ENCODE measurements at places on chromosomes 12 and 14.

- no peak for DNase-seq
Observed at GRCh38 chr12:608921-609320, 54.3 kb downstream of the NINJ2 start.

GRCh38 chr12:96824074-96824837 lies 82.8 kb upstream of the NEDD1 start:
- no peak for DNase-seq

GRCh38 chr14:66380143-66380542 lies 106.0 kb upstream of the CCDC196 start:
- no peak for DNase-seq

GRCh38 chr12:80235944-80236343 lies 136.6 kb downstream of the OTOGL start:
- DNase-seq, result no peak

DNA sequence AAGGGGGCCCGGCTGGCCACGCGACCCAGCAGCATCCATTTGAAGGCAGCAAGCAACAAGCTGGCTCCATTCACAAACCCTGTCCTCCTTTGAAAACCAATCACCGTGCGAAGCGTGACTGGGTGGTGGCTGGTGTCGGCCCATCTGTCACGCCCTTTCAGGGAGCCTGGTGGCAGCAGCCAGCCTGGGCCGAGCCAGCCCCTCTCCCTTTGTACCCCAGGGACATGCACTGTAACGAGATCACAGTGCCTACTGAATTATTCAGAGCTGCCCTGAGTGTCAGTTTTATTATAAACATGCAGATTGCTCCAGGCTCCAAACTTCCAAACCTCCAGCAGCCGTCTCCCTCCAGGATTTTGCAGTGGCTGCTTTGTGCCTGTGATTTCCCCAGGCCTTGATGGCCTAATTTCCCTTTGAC lies 22.3 kb upstream of the CTDSP2 start:
- no peak for DNase-seq

DNA sequence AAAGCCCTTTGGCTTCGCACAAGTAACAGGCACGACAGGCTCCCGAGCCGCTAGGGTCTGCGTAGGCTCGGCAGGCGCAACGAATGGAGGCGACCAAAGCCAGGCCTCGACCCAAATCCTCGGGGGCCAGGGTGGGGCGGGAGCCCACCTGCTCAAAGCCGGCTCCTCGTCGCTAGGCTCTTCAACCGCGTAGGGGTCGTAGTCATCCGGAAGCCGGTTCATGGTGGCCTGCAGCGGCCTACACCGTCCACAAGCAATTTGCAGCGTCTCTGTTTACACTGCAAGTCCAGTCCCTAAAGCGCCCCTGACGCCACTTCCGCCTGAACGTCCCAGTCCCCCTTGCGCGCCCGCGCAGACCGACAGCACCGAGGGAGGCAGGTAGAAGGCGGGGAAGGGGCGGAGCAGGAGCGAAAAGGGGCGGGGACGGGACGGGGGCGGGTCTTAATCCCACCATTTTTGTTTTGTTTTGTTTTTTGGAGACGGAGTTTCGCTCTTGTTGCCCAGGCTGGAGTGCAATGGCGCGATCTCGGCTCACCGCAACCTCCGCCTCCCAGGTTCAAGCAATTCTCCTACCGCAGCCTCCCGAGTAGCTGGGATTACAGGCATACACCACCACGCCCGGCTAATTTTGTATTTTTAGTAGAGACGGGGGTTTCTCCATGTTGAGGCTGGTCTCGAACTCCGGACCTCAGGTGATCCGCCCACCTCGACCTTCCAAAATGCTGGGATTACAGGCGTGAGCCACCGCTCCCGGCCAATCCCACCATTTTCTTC lies at the start of gene EAPP:
Gene EAPP (minus strand): TSS at position 295 of the 774 bp plus-strand sequence. CDS start 73 bp downstream, at position 222.
- peak; percentile 93 for DNase-seq

GRCh38 chr12:59937148-59937547 lies 341.3 kb downstream of the SLC16A7 start:
- DNase-seq, result no peak

- peak; percentile 41 for DNase-seq
Observed at GRCh38 chr12:132771126-132771838, 9.7 kb upstream of the ANKLE2 start.

DNA sequence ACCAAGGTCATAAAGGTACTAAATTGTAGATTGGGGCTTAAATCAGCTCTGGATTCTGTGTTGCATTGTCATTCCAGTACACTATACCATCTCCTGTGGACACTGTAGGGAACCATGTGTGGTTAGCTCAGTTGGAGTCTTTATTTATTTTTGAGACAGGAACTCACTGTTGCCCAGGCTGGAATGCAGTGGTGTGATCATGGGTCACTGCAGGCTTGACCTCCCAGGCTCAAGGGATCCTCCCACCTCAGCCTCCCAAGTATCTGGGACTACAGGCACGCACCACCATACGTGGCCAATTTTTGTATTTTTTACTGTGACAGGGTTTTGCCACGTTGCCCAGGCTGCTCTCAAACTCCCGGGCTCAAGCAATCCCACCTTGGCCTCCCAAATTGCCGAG lies 6.7 kb downstream of the PAPOLA start:
- DNase-seq, result no peak

- DNase-seq, result no peak
Observed at GRCh38 chr12:58242796-58243630, 301.6 kb downstream of the ATP23 start.

GRCh38 chr14:102474934-102475333 lies 34.6 kb downstream of the ANKRD9 start:
- no peak for DNase-seq

DNA sequence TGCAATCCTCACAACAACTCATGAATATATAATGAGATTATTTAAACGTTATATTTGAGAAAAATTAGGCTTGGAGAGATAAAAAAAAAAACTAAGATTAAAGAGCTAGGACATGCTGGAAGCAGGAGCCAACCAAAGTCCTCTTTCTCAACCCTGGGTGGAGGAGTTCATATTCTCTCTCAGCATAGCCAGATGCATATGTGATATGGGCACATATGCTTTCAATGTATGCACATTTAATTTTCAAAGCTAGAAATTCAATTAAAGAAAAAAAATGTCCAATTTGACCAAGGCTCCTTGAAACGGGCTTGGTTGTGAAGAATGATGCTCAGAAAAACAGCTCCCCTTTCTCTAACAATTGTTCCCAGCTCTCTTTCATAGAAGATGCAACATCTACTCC lies 61.9 kb upstream of the GRIP1 start:
- no peak for DNase-seq

- no peak for DNase-seq
Observed at GRCh38 chr12:104280717-104281458, 22.7 kb upstream of the EID3 start.

DNA sequence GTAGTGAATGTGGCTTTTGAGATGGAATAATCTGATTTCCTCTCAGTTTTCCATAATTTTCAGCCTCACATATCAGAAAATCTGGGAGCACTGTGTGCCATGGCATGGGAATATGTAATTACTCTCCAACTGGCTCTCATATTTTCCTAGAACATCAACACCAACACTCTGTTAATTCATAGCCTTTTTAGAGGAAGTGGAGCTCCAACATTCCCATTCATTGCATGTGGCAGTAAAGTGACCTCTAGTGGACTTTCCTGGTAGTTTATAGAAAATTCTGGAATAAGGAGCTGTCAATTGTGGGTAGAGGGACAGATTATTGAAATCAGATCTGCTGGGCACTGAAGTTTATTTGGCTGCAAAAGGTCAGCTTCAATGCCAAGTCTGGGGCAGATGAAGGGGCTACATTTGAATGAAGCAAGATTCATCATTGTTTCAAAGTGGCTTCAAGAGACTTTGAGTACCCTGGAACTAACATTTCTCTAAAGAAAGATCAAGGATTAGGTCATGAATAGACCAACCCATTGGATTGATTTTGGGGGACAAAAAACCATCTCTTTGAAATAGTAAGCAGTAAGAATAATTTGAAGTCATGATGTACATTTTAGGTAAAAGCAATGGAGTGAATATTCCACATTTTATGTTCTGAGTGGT lies 23.6 kb upstream of the USP44 start:
- DNase-seq, result no peak

GRCh38 chr14:102630881-102631280 lies 38.4 kb downstream of the RCOR1 start:
- no peak for DNase-seq

- DNase-seq, result no peak
Observed at GRCh38 chr14:73977896-73978295, 27.8 kb downstream of the COQ6 start.

GRCh38 chr14:61365667-61366212 lies 44.4 kb downstream of the PRKCH start:
- no peak for DNase-seq

DNA sequence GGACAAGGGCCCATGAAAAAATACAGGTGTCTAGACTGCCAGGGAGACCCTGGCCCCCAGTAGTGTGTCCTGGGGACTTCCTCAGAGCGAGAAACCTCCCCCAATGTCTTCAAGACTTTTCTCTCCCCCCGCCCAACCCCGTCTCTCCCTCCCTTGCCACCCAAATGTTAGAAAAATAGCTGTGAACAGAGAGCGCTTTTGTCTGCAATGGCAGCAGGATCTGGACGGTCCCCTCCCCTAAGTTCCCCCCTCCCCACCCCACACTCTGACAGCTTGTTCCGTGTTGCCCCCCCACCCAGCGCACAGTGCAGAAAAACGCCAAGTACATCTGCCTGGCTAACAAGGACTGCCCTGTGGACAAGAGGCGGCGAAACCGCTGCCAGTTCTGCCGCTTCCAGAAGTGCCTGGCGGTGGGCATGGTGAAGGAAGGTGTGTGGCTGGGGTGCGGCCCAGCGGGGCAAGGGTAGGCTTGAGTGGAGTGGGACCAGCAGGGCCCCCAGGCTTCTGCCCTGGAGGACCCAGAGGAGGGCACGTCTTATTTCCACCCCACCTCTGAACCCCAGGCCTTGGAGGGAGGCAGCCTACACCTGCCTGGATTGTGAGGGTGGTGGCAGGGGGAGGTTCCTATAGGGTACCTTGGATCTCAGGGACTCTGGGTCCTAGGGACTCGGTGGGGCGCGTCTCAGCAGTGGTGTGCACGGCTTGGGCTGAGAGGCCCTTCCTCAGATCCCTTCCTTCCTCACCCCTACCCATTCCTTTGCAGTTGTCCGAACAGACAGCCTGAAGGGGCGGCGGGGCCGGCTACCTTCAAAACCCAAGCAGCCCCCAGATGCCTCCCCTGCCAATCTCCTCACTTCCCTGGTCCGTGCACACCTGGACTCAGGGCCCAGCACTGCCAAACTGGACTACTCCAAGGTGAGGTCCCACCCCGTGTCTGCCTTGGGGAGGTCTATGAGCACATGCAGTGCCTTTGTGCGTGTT lies 4.8 kb downstream of the NR4A1 start:
- no peak for DNase-seq

DNA sequence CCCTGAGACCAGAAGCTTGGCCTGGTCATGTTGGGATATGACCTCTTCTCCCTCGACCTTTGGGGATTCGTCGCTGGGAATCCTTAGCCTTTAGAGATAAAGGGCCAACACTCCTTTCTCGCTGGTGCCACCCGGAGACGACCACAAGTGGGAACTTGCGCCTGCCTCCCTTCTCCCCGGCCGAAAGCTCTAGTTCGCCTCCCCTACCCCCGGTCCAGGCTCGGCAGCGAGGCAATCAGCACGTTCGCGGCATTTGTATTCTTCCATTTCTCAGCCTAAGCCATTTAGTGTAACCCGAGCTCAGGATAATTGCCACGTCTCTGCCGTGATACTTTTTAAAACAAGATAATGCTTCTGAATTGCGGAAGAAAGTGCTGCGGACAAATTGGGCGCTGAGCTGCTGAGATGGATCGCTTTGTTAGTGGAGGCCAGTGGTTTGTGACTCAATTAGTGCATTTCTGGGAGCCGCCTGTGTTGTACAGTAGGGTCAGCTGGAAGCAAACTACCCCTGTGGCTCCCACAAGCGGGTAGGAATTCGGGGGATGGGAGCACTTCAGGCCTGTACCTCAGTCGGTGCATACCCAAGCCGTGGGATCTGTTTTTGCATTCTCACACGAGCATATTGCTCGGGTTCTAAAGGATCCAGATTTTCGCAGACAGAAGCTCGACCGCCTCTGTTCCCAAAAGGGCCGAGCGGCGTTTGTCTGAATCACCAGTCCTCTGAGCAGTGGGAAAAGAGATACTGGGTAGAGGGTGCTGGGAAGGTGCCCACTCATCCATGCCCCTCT lies 6.8 kb upstream of the SIX1 start:
- DNase-seq, result no peak

GRCh38 chr12:30796313-30796780 lies 41.6 kb upstream of the CAPRIN2 start:
- no peak for DNase-seq

GRCh38 chr12:125254856-125255255 lies 189.6 kb downstream of the AACS start:
- no peak for DNase-seq

GRCh38 chr14:29925101-29925722 lies 2.4 kb downstream of the PRKD1 start:
- DNase-seq, result no peak

DNA sequence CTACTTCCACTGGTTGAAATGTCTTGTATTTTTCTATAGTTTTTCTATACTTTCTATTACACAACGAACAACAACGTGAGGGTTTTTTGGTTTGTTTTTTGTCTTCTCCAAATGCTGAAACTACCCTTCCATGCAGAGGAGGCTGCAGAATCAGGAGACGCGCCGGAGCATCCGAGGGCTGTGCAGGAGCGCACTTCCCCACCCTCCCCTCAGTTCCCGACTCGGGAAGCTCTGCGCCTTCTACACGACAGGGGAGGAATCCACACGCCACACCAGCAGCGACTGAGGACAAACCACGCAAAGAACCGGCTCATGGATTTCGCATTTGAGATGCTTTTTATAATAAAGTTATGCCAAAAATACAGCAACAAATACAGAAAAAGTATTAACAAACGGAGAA lies 30.9 kb downstream of the SLC15A4 start:
- DNase-seq, result no peak

DNA sequence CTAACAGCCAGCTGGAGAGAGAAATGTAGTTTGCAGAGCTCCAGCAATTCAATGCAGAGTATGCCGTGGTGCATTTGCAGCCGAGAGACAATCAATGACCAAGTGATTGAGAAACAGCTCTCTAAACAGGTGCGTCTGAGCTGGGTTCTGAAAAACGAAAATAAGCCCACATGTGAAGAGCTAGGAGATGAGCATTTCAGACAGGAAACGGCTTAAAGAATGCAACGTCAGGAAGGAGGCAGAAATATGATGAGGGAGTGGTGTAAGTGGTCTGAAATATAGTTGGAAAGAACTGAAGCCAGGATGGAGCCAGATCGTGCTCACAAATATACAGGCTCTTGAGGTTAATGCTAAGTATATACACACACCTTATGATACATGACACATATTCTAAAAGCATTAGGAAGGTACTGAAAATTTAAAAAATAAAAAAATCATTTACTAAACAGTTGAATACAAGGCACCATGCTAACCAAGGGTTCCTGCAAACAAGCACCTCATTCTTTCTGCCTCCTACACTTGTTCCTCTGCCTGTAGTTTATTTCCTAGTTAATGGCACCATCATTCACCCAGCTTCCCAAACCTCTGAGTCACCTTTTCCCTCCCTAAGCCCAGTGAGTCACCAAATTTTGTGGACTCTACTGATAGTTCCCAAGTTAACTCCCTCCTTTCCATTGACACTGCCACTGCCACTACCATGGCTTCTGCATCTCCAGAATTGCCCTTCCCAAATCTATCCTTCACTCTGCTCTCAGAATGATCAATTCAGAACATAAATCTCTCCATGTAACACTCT lies 2.3 kb upstream of the GARIN2 start:
- no peak for DNase-seq

GRCh38 chr12:93790472-93791152 lies 113.4 kb downstream of the CRADD start:
- no peak for DNase-seq

GRCh38 chr12:114847441-114848035 lies 163.6 kb upstream of the TBX3 start:
- no peak for DNase-seq

GRCh38 chr12:112010415-112011344 lies 2.3 kb downstream of the TMEM116 start:
- no peak for DNase-seq

- no peak for DNase-seq
Observed at GRCh38 chr14:29800961-29801360, 126.7 kb downstream of the PRKD1 start.
